Activated CD8-positive, alpha-beta memory T cell treated with anti-CD3 and anti-CD28 coated beads, Interleukin-2, amount 10 ng/mL, durations not matched to agents 7 days and 5 days (primary cell): ENCODE measurements at places on chromosomes 16 and 17. TPM values are rescaled to one million over a fixed set of nuclear protein-coding genes. Genes with fewer than 3 reads are reported as not detected.

DNA sequence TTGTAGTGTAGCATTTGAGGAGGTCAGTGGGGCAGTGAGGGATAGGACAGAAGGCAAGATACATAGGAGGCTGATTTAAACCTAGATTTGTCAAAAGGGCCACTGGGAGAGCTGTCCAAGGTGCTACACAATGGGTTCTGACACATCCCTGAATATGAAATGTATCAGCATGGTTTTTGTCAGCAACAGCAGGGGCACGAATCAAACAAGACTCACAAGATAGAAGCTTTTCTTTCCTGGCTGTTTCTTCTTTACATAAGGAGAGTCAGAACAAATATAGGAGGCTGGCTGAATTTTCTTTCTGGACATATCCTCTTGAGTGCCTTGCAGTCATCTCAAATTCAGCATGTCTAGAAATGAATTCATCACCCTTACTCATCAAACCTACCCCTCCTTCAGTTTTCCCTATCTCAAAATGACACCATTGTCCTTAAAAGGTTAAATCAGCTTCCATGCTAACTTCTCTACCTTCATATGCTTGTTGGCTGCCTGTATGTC, 130.5 kb downstream of the NPIPB5 start:
- DNase-seq: peak; percentile 42

DNA sequence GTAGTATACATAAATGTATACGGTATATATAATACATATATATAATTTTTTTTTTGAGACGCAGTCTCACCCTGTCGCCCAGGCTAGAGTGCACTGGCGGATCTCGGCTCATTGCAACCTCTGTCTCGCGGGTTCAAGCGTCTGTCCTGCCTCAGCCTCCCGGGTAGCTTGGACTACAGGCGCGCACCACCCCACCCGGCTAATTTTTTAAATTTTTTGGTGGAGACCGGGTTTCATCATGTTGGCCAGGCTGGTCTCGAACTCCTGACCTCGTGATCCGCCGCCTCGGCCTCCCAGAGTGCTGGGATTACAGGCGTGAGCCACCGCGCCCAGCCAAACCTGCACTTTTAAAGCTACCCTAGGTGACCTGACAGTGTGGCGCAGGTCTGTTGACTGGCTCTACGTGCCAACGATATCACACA, 745 bp downstream of the PAM16 start:
- DNase-seq: no peak

DNA sequence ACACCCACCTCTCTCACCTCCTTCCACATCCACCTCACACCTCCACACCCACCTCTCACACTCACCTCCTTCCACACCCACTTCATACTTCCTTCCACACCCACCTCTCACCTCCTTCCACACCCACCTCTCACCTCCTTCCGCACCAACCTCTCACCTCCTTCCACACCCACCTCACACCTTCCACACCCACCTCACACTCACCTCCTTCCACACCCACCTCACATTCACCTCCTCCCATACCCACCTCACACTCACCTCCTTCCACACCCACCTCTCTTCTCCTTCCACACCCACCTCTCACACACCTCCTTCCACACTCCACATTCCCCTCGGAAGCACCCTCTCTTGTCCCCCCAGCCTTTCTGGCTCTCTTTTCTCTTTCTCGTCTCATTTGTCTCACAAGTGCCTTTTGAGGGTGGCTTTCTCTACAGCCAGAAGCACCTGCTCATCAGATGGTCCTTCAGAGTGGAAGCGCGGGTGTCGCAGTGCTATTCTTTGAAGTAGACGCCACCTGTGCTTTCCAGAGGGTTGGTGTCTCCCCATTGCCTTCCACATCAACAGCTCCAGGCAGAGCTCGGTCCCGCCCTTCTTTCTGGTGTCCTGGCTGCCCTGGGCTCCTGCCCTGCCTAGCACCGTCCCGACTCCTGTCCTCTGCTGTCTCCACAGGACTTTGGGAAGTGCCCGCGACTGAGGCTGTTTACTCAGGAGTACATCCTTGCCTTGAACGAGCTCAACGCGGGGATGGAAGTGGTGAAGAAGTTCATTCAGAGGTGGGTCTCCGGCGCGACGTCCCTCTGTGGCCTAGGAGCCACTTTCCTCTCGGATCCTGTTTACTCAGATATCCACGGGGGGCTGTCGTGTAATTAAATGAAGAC, 109.4 kb upstream of the PLCG2 start:
- DNase-seq: no peak

- no peak for DNase-seq
Observed at GRCh38 chr17:17347234-17347955, 44.2 kb downstream of the NT5M start.

DNA sequence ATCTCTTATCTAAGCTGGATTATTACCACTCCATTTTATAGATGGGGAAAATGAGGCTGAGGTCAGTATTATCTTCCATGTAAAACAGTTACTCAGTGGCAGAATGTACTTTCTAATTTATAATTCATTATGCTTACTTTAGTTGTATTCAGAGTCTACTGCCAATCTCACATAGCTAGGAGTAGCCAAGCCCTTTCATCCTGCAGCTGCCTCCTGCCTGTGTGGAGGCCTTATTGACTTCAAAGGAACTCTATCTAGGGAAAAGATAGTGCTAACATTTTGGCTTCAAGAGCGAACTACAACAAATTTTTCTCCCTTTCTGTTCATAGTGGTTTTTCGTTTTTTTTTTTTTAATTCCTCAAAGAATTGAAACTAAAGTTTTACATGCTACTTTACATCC, 12.9 kb downstream of the RPGRIP1L start:
- DNase-seq: no peak

- DNase-seq: no peak
Observed at GRCh38 chr16:89134269-89134668, 37.3 kb upstream of the CDH15 start.

DNA sequence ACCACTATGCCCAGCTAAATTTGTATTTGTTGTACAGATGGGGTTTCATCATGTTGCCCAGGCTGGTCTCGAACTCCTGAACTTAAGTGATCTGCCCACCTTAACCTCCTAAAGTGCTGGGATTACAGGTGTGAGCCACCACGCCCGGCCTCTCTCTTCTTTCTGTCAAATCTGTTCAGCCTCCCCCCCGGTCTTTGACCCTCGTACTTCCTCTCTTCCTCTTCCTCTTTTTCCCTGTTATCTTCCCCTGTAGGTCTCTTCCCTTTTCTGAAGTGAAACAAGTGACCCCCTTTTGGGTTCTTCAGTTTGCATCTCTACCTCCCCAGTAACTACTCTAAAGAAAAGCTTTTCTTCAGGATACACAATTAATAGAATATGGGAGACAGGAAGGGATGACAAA, 31.7 kb upstream of the DHX40 start:
- DNase-seq: no peak

SKAP1 gene
- total RNA-seq: 91.4 TPM

CD300A gene
- total RNA-seq: 15.8 TPM

CRYBA1 gene
- total RNA-seq: not detected

DYNLRB2 gene
- not detected for total RNA-seq
